ENCODE measurements at places on chromosomes 7 and 10.

DNA sequence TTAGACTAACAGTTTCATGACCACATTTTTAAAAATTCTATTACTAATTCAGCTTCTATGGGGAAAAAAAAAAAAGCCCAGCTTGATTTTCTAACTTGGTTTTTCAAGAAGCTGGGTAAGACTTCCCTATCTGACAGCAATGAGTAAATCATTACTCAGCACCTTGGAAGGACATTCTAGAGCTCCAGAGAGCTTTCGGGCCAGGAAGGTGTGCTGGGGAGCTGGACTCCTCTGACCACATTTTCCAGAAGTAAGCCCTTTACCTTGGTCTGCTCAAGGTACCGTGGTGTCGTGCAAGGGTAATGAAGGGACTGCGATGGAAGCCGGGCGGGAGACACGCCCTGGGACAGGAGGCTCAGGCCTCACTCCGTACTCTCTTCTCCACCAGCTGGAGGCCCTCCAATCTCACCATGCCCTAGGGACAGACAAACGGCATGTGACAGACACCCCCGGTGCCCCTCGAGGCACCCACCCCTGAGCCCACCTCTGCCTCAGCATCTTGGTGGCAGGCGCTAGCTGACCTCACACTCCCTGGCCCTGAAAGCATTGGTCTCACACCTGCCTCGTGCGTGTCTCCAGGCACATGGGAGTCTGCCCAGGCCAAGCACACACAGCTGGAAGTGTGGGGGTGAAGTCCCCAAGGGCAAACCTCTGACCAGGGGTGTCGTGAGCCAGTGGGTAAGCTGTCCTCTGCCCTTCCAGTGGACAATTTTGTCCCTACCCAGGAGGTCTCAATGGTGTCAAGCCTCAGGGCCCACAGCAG, 152.1 kb downstream of the OAT start:
- no peak for DNase-seq

- no peak for DNase-seq
Measured at GRCh38 chr7:25832456-25832855, 319.5 kb upstream of the NFE2L3 start.

DNA sequence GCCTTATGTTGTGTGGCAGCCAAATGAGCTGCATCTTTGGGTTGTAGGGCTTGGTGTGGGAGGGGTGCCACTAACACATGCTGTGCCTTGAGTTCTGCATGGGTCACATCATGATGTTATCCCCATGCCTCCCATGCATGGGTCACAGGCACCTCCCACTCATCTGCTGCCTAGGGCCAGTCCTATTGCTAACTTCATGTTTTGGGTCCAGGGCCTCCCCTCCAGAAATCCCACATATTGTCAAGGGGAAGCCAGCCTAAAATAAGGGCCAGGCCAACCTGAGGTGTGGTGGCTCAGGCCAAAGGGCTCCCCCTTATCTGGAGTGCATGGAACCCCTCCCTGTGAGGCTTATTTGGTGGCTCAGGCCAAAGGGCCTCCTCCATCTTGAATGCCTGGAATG, 299.0 kb downstream of the RPS24 start:
- DNase-seq, result no peak

- no peak for DNase-seq
Measured at GRCh38 chr7:25844102-25844870, 307.7 kb upstream of the NFE2L3 start.

GRCh38 chr7:108407676-108408075, 48.6 kb downstream of the NRCAM start:
- DNase-seq, result no peak

GRCh38 chr10:62738916-62739315, 65.6 kb upstream of the ADO start:
- no peak for DNase-seq

DNA sequence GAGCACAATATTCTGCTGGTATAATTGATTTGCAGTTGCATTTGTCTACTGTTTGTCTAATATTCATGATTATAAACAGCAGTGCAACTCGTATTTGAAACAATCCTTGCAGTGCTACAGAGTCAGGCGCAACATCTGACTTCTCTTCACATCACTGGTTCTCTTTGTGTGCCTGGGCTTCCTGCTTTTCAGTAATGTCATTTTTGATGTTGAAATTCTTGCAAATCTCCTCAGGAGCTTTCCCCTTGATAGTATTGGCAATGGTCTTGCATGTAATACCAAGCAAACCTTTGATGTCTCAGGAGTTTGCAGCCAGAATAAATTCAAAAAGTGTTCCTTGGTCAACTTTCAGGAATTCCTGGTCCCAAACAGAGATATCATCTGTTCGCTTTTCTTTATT, 20.2 kb downstream of the HPS6 start:
- no peak for DNase-seq

DNA sequence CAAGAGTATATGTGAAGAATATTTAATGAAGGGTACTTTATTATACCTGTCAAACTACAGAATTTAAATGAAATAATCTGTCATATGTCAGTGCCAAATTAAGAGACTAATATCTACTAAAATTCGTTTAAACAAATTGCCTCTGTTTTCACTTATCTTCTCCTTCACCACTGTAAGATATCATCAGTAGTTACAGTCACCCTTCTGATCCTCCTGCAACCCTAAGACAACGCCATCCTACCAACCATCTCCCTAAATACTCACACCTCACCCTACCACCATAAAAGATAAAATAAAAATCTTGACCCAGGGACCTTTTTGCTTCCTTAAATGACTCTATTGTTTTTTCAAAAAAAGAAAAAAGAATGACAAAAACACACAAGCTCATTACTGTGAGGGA, 20.8 kb downstream of the EZH2 start:
- DNase-seq, result no peak

GRCh38 chr10:131077724-131078123, 233.8 kb downstream of the TCERG1L start:
- DNase-seq, result no peak

GRCh38 chr7:44108768-44109750, 4.9 kb downstream of the AEBP1 start:
- no peak for DNase-seq

GRCh38 chr10:93081318-93081717, 7.6 kb downstream of the CYP26A1 start:
- no peak for DNase-seq

DNA sequence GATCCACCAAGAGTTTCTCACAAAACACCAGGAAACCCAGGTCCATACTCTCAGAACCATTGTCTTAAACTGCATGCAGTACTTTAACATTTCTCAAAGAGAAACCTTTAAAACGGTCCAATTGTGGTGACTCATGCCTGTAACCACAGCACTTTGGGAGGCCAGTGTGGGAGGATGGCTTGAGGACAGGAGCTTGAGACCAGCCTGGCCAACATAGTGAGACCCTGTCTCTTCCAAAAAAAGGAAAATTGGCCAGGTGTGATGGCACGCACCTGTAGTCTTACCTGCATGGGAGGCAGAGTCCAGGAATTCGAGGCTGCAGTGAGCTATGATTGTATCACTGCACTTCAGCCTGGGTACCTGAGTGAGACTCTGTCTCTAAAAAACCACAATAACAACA, 97.5 kb upstream of the OIT3 start:
- DNase-seq, result no peak

GRCh38 chr7:81427461-81427860, 342.4 kb downstream of the HGF start:
- DNase-seq, result no peak

DNA sequence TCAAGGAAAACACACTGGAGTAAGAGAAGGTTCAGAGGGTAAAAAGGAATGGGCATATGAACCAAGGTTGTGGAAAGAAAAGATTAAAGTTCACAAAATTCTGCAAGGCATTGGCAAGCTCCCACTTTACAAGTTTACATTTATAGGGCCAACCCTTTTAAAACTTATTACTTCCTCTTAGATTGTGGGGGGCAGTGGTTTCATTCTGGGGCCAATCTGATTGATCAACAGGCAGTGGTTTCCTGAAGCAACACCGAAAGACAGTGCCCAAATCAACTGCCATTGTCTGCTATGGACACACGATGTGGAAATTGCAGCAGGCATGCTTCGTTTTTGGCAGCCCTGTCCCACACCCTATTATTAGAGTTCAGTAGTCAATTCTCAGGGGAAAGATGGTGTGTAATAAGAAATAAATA, 154.0 kb downstream of the SGMS1 start:
- DNase-seq, result no peak

GRCh38 chr7:137423321-137423720, 79.8 kb upstream of the PTN start:
- no peak for DNase-seq

DNA sequence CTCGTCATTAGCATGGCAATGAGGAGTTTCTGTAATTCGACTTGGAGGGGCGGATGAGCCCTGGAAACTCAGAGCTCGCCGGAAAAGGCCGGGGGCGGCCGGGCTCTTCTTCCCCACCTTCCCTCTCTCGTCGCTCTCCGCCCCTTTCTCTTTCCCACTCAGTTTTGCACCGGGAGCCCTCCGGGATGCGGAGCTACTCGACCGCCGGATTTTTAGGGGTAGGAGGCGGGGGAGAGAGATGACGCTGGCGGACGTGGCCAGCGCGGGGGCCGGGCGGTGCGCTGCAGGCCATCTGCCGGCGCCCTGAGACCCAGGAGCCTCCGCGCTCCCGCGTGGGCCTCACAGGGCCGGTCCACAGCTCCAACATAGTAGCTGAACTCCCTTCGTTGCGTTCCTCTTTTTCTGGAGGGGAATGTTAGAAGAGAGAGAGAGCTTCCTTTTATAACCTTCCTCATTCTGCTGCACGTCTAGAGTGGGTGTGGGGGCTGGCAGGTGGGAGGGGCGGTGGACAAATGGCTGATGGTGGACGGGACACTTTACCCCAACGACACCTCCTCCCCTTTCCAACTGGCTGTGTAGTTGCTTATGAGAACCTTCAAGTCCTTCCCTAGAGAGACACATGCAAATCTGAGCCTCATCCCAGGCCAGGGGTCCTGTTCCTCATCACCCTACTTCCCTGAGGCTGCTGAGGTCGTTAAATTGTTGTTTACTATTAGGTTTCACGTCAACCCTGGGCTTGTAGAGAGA, 1.1 kb upstream of the HOXA1 start:
- no peak for DNase-seq

DNA sequence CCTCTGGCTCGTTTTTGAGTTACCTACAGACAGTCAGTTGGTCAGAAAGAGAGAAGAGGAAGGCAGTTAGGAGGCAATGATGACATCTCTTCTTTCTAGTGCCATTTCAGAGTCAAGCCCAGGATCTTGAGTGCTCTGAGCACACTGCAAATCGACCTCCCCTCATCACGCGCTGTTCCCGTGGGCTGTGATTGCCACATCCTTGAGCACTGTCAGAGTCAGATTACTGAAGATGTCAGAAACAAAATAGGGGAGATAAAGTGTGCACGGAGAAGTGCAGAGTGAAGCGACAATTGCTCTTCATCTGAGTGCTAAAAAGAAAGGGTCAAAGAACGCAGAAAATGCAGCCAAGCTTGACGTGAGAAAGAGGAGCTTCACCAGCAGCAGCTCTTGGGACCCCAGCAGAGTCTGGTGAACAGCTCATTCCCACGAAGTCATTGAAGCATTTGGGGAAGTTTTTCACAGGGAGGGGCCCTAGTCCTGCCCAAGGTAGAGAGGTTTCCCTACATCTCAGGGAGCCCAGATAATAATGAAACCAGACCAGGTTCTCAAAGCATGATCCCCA, 661.7 kb upstream of the AUTS2 start:
- no peak for DNase-seq

DNA sequence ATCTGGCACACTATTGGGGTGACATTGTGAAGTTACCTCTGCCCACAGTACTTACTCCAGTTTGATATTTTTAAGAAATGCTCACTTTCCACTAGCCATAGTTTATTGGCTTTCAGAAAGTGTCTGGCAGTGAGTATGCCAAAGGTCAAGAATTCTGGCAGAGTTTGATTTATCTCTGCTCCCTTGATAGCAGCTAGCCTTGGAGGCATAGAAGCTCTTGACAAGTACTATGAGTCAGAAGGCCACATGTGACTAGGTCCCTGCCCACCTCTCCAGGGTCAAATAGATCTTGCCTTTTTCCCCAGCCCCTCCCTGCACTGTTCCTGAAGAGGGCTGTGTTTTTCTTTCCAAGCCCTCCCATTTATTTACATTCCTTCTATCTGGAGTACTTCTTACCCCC, 202.2 kb downstream of the AUTS2 start:
- no peak for DNase-seq

DNA sequence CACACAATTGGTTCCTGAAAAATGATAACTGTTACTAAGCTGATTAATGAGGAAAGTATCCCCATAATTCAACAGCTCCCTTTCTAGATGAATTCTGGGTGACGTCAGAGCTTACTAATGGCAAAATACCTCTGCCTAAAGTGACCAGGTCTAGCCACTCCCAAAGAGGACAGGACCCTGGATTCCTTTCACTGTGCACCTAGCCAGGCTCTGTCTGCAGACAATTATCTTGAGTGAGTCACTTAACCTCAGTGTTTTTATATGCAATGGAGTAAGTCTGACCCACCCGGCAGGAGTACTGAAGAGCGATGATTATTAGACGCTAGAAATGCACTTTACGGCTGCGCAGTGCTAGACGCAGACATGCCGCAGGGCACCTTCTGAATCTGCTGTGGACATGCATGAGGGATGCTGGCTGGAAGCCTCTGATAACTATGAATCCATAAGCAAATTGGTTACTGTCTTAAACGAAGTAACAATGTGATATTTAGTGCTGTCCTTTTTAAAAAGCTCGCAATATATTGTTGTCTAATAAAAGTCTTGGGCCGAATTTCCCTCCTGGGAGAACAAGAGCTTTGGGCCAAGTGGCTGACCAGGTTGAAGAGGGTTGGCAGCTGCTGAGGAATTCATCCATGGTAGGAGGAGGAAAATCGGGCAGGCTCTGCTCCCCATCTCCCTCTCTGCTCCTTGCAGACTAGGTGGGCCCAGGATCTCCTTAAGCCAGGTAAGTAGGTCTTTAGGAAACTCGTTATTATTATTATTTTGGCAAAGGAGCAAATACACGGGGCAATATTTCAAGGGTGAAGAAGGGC, 4.6 kb upstream of the INPP5A start:
- DNase-seq, result no peak

- no peak for DNase-seq
Measured at GRCh38 chr7:135929249-135929648, 47.9 kb downstream of the MTPN start.

- no peak for DNase-seq
Measured at GRCh38 chr10:85946713-85947326, 419.8 kb downstream of the GRID1 start.

- no peak for DNase-seq
Measured at GRCh38 chr7:90946730-90947501, 317.3 kb upstream of the FZD1 start.

- DNase-seq, result no peak
Measured at GRCh38 chr7:22681312-22681711, 45.7 kb upstream of the IL6 start.

- DNase-seq, result no peak
Measured at GRCh38 chr10:24209432-24209771, 464 bp downstream of the KIAA1217 start.

GRCh38 chr10:127942811-127943210, 35.9 kb downstream of the PTPRE start:
- DNase-seq, result no peak
